Activated T-cell treated with anti-CD3 and anti-CD28 coated beads, Interleukin-2, amount 50 U/mL, for 72 hours (primary cell): ENCODE measurements at places on chromosomes 2 and 18. TPM values are rescaled to one million over a fixed set of nuclear protein-coding genes. Genes with fewer than 3 reads are reported as not detected.

DNA sequence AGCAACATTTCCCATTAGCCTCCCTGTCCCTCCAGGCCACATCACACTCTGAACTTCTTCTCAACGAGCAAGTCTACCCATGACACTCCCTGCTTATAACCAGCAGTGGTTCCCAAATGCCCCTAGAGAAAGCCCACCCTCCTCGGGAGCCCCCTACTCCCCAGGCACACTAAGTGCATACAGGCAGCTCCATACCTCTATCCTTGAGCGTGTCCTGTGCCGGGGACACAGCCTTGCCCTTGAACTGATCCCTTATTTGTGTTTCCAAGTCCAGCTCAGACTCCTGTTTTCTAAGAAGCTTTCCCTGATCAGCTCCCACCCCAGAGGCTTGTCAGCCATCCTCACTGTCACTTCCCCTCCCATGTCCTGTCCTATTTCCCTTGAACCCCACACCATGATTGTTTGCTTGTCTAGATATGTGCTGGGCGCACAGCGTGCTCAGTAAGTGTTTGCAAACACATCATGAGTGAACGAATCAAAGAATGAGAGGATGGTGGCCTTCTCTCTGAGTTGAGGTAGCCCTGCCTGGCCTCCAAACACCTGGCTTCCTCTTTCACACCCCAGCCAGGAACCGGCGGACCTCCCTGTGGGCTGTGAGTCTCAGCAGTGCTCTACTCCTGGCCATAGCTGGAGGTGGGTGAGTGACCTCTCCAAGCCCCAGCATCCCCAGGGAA, 2.1 kb downstream of the TEX51 start:
- H3K4me3 ChIP-seq = no peak overlapping the region
- H3K27ac ChIP-seq = no peak overlapping the region

DNA sequence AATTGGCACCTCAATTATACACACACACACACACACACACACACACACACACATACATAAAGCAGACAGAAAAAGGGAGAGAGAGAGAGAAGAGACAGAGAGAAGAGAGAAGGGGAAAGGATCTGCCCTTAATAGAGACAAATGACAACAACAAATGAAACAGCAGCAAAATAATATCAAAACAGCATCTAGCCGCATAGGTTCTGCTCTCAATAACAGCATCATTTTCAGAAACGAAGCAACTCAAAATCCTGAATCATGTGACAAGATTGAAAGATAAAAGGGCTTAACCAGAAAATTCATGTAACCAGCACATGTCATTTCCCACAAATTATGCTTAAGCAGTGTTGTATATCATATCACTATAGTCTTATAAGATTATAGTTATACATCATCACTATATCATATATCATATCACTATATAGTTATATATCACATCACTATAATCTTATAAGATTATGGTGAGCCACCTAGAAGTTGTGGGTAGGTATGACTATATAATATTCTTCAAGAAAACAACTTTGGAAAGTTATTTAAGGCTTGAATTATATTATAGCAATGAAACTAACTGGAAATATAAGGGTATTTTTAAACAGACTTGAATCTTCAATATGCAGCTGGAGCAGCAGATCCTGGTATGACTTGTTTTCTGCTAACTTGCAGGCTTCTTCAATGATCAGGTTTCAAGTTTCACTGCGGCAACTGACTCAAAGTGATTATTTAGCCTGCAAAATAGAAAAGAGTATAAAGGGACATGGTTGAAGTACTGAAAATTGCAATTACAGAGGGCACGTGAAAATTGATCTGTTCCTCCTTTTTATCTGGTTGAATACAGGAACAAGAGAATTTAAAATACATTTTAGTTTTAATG, 16.1 kb upstream of the VPS54 start:
- peaks cover 49% of the 10 kb centered on the region for H3K4me1 ChIP-seq
- DNase-seq = peak; percentile 50
- H3K27ac ChIP-seq = peak overlapping the region; percentile 95
- H3K36me3 ChIP-seq = peaks cover 21% of the 10 kb centered on the region
- H3K4me3 ChIP-seq = peak overlapping the region; percentile 78

GRCh38 chr2:212854116-212854515, 297.3 kb downstream of the IKZF2 start:
- no peak overlapping the region for H3K4me3 ChIP-seq
- no peaks in the 10 kb centered on the region for H3K27me3 ChIP-seq
- H3K27ac ChIP-seq = no peak overlapping the region
- DNase-seq = no peak
- H3K36me3 ChIP-seq = no peaks in the 10 kb centered on the region
- H3K4me1 ChIP-seq = no peaks in the 10 kb centered on the region

DNA sequence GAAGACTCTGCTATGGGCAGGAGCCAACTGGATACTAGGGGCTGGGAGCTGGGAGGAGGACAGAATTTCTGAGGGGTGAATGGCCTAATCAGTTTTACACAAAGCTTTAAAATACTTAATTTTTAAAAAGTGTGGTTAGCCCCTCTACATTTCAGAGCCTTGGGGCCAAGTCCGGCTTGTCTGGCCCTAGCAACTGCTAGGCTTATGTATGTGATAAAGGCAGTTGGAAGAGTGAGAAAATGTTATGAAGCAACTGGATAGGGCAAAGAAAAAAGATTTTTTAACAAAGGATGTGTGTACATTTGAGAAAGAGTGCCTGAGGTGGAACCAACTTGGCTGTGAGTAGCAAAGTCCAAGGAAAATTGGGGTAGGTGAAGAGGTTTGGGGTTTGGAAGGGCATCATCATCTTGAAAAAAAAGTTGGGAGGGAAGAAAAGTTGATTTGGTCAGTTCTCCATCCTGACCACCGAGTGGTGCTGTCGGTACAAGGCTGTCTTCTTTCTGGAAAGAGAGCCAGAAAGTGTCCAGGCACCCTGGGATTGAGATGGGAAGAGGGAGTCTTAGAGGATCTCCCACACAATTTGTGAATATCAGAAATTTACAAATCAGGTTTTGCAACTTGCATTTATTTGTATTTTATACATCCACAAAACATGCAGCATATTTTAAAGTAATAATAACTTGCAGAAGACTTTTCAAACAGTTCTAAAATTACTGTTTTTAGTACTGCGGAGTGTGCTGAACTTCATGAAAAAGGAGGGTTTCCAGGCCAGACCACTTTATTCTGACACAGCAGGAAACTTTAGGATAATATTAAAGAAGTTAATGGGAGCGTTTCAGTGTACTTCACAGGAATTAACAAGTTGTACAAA, 10.5 kb upstream of the CDK15 start:
- H3K4me3 ChIP-seq = no peak overlapping the region
- H3K4me1 ChIP-seq = no peaks in the 10 kb centered on the region
- H3K36me3 ChIP-seq = no peaks in the 10 kb centered on the region

GRCh38 chr18:54205959-54206358, 18.5 kb downstream of the MBD2 start:
- peak overlapping the region; percentile 38 for H3K4me3 ChIP-seq
- no peak for DNase-seq
- H3K4me1 ChIP-seq = peaks cover 52% of the 10 kb centered on the region
- H3K36me3 ChIP-seq = peaks cover 24% of the 10 kb centered on the region
- H3K27ac ChIP-seq = no peak overlapping the region

Gene RGPD4
- not detected for total RNA-seq

Gene KHK
- total RNA-seq = 11.9 TPM

Gene FBXO41
- total RNA-seq = 22.9 TPM
